Activated T-helper 9 cell treated with anti-CD3 and anti-CD28 coated beads, Interleukin-2, amount 50 U/mL, for 16 hours (primary cell): ENCODE measurements at places on chromosomes 1 and 21.

DNA sequence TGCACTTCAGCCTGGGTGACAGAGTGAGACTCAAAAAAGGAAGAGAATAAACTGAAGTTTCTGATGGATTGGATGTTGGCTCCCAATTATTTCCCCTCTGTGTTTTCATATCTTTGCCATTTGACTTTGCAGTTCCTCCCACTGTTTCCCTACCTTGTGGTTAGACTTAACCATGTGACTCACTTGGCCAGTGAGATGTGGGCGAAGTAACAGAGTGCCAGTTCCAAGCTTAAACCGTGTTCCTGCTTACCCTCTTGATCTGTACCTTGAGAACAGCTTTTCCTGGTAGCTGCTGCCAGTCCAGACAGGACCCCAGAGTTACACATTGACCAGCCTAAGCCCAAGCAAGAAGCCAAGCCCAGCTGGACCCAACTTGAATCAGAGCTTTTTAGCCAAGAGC lies 323.4 kb downstream of the LTN1 start:
- DNase-seq, result no peak

DNA sequence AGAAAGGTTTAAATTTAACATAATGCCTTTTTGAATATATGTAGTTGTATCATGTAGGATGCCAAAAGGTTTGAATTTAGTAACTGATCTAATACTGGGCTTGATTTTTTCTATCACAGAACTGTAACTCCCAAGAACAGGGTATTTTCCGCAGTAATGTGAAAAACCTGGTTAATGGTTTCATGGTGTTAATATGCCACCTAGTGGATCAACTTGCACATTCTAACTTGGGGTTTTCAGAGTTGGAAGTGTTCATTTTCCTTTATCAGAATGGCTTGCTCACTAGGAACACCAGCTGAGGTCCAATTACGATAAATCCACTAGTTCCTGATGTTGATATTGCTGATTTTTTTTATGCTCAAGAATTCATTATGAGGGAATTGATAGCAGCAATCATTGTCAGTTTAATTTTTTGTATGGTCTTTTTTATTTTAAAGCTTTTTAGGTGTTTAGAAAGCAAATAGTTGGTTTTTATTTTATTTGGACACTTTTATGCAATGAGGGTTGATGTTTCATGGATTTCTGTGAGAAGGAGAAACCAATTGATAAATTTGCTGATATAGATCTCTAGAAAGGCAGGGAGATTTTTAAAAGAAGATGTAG lies 157.2 kb downstream of the PLA2G4A start:
- DNase-seq, result no peak

DNA sequence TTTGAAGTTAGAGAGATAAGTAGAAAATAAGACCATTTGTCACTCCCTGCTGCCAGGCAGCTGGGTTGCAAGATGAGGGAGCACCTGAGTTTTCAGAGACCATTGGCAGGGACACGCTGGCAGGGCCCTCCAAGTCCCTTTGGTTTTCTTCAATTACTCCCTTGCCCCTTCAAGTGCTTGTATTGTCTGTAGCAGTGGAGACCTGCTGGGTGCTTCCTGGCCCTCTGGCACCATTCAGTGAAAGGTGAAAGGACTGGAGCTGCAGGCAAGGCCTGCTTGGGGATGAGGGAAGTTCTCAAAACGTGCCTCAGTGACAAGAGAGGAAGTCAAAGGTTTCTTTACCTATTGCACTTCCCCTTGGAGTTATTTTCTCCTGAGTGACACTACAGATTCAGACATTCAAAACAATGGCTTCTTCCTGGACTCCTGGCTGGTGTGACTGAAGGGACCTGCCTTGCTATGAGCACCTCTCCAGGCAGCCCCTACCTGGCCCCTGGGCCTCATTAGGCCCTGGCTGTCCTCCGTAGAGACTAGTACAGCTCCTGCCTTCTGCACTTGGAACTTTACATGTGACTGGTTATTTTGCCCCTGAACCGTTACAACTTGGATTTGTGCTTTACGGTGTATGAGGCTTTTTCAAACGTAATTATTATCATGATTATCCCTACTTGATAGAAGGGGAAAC lies 100.1 kb downstream of the C1orf21 start:
- DNase-seq, result no peak

GRCh38 chr1:42419126-42419821 lies 36.5 kb downstream of the ZMYND12 start:
- no peak for DNase-seq

- no peak for DNase-seq
These were observed 75.3 kb downstream of the NTMT2 start for GRCh38 chr1:170221031-170221430.

DNA sequence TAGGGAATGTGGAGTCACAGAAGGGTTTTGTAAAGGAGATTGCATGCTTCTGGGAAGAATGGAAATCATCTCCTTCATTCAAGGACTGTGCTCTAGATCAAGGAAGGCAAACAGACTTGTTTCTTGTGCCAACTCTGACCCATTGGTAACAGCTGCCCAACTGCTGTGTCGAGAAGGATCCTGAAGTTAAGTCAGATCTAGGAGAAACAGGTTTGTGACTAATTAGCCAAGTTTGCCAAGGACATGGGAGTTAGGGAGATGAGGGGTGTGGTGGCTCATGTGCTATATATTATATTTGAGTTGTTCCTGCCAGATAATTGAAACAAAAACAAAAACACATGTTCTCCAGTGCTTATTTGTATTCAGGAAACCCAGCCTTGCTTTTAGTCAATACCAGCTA lies 251.2 kb upstream of the USP24 start:
- DNase-seq, result no peak

DNA sequence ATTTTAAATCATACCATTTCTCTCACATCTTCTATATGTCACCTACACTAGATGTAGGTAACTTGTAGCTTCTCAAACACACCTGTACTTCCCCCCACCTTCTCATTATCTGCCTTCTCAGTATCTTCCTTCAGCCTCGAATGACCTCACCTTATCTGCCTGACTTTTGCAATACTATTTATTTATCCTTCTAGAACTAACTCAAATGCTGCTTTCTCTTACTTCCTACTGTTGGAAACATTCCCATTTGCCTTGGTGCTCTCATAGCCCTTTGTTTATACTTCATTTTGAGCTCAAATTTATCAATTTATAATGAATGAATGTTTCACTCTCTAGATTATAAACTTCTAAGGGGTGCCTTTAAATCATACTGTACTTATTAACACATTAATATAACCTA lies 50.4 kb upstream of the KIAA1614 start:
- DNase-seq, result no peak

- DNase-seq, result no peak
These were observed 11.2 kb downstream of the ZNF436 start for GRCh38 chr1:23358310-23358875.

GRCh38 chr1:10678852-10679251 lies 117.6 kb downstream of the CASZ1 start:
- no peak for DNase-seq

GRCh38 chr1:113416496-113416895 lies 26.2 kb downstream of the MAGI3 start:
- no peak for DNase-seq

DNA sequence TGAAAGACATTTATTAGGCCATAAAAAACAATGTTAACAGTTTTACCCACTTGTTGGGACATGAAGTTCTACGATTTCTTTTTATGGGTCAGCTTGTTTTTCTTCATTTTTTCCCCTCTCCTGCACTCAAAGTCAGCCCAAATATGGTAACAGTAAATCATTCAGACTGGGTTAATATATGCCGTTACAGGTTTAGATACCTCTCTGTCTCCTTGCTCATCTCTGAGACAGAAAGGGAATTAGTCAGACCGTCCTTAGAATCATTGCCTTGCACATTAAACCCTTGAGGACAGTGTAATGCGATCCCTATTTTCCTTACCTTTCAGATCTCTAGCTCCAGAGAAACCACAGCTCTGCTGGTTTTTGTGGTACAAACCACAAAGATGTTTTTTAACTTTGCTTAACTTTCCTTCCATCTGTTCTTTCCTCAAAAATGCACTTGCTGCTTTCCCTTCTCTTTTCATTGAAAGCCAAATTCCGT lies 613.3 kb downstream of the PLPP3 start:
- DNase-seq, result no peak

DNA sequence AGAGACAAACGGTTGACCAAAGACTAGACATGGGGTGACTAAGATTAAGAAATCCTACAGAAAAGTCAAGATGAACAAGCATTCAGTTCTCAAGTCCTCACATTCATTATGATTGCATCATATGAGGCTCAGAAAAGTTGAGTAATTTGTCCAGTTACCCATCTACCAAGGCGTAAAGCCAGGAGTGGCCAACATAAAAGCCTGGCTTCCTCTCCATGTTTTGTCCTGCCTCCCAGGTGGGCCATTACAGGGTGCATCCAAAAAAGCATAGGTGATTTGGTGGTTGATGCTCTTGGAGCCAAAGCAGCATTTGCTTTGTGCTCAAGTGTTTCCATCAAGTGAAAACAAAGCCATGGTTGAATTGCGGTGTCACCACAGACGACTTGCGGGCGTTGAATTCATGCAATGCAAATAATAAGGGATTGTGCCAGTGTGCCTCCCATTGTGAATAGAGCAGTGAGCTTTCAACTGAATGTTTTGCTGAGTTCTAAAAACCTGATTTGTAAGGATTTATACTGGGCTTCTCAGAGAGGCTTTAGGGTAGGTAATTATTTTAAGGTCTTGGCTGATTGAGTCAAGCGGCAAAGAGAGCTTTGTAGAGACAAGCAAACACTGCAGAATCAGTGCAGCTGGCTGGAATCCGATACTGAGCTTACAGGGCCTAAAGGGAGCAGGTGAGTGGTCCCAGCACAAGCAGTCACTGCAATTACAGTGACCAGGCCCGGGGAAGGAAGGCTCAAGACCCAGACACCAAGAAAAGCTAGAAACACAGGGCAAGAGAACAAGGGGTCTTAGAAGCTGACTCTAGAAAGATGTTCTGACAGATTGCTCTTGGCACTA lies 54.1 kb downstream of the KCNJ15 start:
- DNase-seq, result no peak

DNA sequence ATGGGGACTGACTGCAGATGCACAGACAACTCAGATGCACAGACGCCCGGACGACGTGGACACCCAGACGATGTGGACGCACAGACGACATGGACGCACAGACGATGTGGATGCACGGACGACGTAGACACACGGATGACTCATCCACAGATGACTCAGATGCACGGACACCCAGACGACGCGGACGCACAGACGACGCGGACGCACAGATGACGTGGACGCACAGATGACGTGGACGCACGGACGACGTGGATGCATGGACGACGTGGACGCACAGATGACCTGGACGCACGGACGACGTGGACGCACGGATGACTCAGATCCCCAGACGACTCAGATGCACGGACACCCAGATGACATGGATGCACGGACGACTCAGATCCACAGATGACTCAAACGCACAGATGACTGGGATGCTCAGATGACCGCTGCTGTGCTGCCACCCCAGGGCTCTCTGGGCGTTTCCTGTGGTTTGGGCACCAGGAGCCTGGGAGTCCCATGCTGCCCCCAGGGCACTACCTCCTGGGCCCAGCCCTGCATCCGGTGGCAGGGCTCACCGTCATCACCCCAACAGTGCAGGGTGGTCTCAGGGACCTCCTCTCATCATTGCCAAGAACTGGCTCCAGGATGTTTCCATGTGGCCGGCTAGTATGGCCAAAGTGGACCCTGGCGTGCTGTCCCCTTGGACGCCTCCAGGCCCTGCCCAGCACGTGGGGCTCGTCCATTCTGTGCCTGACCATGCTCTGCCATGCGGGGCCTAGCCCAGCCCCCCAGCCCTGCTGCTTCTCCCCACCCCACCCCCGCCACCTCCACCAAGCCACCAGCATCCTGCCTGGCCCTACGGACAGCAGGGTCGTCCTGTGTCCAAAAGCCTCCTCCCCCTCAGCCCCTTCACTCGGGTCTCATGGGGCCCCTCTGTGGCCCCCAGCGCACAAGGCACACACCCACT lies 14.0 kb downstream of the FAAP20 start:
- DNase-seq, result no peak

DNA sequence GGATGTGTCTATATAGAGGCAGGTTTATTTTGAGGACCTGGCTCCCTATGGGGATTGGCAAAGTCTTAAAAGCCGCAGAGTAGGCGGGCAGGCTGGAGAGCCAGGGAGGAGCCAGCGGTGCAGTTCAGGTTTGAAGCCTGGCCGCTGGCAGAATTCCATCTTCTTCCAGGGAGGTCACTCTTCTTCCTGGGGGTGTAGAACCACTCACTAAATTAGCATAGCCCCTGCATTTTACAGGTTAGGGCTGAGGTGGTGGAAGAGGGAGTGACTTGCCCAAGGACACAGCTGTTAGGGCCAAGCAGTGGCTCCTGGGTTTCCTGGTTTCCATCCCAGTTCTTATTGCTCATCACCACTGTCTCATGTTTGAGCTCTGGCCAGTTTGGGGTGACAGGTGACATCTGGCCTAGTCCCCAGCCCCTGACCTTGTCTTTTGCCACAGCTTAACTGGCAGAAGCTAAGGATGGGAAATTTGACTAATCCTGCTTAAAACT lies 1.4 kb downstream of the PINK1 start:
- DNase-seq, result no peak

DNA sequence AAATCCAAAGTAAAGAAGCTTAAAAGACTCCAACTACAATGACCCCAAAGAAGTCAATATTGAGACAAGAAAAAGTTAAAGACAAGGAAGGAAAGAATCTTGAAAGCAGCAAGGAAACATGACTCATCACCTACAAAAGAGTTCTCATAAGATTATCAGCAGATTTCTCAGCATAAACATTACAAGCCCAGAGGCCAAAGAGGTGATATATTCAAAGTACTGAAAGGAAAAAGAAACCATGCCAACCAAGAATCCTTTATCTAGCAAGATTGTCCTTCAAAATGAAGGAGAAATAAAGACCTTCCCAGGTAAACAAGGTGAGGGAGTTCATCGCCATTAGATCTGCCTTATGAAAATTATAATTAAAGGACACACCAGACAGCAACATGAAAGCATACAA lies 49.8 kb downstream of the CSMD2 start:
- DNase-seq, result no peak

GRCh38 chr1:61221642-61222041 lies 139.3 kb downstream of the NFIA start:
- DNase-seq, result no peak

DNA sequence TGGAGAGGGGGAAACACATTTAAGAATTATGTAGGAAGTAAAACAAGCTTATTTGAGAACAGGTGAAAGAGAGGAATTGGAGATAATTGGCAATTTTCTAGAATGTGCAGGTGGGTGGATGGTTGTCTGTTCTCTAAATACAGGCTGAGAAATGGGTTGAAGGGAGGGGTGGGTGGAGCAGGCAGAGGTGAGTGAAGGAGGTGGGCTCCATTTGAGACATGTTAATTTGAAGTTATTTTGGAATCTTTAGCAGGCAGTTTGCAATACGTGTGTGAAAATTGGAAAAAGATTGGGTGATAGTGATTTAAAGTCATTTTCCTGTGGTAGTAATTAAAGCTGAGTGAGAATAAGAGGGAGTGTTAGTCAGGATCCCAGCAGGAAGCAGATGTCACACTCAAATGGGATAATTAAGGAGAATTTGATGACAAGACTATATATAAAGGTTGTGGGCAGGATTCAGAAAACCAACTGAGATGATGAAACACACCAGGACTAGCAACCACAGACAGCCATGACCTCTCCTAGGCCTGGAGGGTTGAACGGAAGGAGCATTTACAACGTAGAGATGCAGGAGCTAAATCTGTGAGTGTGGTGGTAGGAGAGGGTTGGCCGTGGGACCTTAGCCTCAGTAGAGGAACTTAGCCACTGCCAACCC lies 40.6 kb downstream of the CHRM3 start:
- no peak for DNase-seq
